NAMALWA (cell line): ENCODE measurements at places on chromosomes 11 and 22.

DNA sequence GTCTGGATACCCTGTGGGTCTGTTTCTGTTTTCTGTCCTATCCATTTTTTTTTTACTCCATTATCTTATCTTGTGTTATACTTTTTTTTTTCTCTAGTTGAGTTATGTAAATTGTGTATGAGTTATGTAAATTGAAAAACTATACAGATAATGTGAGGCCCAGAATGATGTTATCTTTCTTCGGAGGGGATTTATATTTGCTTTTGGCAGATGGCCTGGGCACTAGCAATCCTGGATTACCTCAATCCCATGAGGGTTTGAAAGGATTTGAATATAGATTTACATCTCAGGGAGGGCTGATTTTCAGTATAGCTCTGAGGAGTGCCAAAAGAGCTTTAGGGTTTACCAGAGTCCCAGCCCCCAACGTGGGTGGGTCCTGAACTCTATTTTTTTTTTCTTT is 71.0 kb downstream of the CSTPP1 start:
- no peak for DNase-seq

DNA sequence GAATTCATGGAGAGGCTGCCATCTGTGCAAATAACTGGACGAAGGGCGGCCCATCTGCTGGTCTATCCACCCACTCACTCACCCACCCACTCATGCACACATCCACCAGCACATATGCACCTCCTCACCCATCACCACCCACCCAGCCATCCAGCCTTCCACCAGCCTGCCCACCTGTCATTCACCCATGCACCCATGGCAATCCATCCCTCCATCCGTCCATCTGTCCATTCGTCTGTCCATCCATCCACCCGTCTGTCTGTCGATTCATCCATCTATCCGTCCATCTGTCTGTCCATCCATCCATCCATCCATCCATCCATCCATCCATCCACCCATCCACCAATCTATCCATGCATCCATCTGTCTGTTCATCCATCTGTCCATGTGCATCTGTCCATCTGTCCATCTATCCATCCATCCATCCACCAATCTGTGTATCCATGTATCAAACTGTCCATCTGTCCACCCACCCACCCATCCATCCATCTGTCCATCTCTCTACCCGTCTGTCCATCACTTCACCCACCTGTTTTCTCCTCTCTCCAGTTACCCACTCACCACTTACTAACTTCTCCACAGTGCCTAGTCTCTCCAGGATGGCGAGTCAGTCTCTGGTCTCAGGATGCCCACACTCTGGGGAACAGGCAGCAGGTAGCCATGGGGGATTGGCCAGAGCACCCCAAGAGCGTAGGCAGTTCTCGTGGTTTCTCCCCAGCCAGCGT is 8.9 kb downstream of the TRPM5 start:
- DNase-seq = no peak

- no peak for DNase-seq
Measured at GRCh38 chr22:45974498-45974897, 2.5 kb downstream of the WNT7B start.

GRCh38 chr22:46749682-46750529 is 11.9 kb upstream of the CERK start:
- no peak for DNase-seq

- DNase-seq = peak; percentile 59
Measured at GRCh38 chr11:60345489-60345888, 18.4 kb downstream of the MS4A6E start.

GRCh38 chr11:7605186-7605943 is 67.9 kb downstream of the CYB5R2 start:
- DNase-seq = no peak

DNA sequence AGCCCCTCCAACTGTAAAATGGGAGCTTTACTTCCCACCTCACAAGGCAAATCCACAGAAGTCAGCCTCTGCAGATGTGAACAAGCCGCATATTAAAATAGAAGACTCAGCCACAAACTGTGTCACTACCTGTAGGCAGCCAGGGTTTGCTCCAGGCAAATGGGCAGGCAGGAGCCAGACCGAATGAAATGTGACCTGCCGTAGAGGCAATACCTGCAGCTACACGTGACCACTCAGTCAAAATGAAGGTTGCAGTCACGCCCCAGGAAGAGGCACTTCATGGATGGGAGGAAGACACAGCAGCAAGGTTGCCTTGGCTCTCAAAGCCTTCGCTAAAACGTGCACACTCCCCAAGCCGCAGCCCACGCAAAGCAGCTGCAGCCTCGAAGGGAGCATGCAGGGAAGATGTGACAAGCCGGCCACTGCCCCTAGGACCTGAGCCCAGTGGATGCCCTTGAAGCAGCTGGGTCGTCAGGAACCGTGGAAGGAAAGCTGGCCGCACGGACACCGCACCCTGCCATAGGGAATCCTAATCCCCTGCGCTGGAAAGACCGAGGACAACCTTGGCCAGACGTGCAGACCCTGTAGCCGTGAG is 53.1 kb downstream of the SHANK2 start:
- DNase-seq = no peak

DNA sequence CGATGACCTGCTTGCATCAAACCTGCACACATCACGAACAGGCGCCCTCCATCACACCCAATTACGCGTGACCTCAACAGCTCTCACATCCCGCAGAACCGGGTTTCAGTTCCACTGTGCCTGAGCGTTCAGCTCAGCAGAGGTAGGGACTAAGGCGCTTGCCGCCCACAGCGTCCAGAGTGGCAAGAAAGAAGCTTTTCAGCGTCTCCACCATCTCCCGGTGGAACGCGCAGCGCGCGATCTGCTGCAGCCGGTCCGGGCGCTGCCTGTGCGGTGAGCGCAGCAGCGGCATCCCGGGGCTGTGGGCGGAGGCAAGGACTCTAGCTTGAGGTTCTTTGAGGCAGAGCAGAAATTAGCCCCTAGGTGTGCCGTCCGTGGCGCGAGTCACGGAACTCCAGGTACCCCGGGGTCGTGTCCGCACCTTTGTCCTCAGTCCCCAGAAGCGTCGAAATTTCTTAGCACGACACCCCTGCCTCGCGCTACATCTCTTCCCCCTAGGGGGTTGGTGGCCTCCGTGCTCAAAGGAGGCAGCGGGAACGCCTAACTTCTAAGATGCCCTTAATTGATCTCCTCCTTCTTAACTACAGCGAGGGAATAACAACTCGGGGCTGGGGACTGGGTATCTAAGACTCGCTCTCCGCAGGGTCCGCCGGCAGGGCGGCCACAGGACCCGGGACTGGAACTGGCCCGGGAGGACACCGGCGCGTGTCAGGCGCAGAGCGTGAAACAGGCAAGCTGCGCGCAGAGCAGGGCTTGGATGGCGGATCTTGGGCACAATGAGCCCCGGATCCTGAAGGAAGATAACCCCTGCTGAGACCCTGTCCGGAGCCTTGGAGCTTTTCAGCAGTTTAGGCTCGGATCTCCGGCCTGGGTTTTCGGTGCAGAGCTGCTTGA is 1.7 kb upstream of the CALCA start:
- peak; percentile 23 for DNase-seq

GRCh38 chr22:45814198-45814597 is 142.6 kb downstream of the ATXN10 start:
- no peak for DNase-seq

GRCh38 chr11:10918275-10918674 is 60.4 kb upstream of the ZBED5 start:
- DNase-seq = no peak

- DNase-seq = no peak
Measured at GRCh38 chr11:134944986-134945385, 532.9 kb upstream of the B3GAT1 start.

DNA sequence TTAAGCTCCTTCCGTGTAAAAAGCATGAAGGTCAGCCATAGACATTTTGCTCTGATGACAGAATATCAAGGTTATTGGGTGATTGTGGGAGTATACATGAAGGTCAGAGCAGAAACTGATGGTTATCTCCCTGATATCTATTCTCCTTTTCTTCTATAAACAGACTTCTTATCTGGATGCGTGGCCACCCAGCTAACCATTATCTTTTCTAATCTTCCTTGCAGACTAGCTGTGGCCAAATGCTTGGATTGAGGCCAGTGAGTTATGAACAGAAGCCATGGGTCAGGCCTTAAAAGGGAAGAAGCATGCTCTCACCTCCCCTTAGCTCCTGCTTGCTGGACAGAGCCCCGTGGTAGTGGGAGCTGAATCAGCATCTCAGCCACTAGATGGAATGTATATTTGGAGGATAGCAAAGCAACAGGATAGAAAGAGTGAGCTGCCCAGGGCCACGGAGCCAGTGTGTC is 31.3 kb upstream of the LRRC55 start:
- no peak for DNase-seq

DNA sequence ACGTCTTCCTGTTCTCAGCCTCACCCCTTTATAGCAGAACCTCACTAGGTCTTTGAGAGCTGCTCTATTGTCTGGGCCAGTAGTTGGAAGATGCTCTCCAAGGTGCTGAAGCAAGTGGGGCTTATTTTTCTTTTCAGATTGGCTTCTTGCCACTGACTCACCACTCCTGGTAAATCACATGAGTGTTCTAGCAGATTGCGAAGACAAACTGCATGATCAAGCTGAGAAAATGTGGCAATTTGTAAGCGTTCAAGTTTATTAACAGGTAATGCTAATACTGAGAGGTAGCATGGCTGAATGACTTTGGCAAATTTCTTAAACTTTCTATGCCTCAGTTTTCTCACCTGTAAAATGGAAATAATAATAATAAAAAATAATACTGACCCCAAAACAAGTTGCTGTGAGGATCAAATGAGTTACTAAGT is 59.2 kb downstream of the CACNG2 start:
- DNase-seq = peak; percentile 62

GRCh38 chr11:111388842-111389241 is 9.8 kb upstream of the POU2AF1 start:
- peak; percentile 54 for DNase-seq

DNA sequence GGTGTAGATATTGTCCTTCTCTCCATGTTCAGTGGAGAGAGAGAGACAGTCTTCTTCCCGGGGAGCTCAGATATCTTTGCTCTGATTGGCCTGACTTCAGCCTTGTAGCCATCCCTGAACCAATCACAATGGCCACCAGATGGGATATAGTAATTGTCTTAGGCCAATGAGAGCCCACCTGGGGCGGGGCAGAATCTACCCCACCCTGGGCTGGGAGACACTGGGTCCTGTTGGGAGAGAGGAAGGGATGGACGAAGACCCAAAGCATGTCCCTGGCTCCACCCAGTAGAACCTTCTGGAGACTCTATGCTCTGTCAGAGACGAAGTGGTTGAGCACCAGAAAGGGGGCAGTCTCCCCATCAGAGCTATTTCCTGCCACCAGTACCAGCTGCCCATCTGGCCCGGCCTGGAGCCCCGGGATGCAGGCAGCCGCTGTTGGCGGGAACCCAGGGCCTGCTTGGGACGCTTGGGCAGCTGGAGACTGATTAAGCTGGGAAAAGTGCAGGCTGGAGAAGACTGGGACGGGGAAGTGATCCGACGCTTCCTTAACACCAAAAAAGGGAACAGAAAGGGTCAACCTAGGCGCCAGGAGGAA is 31.6 kb upstream of the CBX7 start:
- DNase-seq = no peak

- DNase-seq = no peak
Measured at GRCh38 chr22:36036167-36036624, 7.6 kb upstream of the RBFOX2 start.

DNA sequence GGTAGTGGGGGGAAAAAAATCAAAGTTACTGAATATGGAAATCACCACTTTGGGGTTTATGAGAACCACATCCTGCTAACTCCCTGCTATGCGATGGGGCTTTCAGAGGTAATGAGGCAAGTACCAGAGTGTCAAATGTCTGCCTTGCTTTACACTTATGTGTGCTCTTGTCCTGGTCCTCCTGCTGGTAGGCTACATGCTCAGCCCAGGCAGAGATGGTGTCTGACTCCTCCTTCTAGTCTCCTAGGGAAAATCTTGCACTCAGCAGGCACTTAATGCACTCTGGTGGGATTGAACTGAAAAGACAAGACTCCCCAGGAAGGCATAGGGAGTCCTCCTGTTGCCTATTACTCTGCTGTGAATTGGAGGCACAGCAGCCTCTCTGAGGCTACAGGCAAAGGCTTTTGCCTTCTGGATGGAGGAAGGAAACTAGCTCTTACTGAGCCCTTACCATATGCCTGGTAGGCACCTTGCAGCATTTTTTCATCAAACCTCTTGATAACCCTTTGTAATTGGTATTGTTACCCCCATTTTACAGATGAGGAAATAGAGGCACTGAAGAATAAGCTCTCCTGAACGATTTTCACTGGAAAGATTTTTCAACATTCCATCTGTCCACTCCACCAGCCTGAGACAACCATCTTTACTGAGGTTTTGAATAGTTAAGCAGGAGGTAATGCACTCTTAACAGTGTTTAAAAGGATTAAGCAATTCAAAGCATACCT is 132.1 kb upstream of the PAX6 start:
- no peak for DNase-seq

DNA sequence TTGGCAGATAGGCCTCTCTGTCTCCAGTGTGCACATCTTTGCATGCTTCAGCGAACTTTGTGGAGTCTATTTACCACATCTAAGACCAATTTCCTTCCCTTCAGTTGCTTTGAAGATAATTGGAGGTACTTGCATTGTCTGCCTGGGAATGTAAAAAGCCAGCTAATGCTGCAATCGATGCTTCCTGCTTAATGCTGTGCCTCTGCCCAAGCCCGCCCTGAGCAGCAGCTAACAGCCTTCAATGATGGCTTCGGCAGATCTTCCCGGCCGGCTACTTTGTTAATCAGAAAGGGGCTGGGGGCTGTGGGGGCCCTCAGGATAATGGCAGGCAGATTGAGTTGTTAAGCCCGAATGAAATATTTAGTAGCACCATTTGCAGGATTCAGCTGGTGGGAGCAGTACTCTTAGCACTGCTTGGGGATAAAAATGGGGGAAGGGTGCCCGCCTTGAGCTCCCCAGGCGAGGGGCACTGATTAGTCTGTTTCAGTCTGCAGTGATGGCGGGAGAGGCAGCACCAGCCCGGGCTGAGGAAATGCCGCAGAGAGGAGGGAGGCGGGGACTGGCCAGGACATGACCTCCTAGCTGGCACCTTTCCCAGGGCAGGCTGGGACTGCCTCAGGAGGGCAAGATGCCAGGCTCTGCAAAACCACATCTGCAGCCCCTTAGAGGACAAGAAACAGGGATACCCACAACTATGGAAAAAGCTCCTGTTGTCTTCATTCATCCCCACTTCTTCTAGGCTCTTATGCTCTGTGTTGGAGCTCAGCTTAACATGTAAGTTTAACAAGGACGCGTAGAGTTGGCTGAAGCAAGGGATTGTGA is 460.0 kb downstream of the BUD13 start:
- no peak for DNase-seq

DNA sequence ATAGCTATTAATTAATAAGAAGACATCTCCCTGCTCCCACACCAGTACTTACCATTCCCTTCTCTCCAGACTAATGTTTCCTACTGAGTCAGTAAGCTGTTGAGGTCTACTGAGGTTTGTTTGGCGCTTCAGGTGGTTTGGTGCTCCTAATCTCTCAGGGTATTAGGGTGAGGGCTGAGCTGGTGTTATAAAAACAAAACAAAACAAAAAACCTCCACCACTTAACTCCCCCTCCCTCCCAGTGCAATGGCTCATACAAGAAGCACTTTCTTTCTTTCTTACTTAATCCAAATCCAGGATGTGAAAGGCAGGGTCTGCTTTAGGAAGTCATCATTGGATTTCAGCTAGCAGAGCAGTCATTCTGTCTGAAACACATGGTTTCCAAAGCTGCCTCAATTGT is 15.3 kb downstream of the CSTPP1 start:
- no peak for DNase-seq

GRCh38 chr11:123745764-123746451 is 4.4 kb upstream of the ZNF202 start:
- no peak for DNase-seq
